HCT116 (cell line): ENCODE measurements at places on chromosomes 1 and 21.
A peak's percentile ranks its signal among the peaks of the same experiment; 100 is the strongest.

DNA sequence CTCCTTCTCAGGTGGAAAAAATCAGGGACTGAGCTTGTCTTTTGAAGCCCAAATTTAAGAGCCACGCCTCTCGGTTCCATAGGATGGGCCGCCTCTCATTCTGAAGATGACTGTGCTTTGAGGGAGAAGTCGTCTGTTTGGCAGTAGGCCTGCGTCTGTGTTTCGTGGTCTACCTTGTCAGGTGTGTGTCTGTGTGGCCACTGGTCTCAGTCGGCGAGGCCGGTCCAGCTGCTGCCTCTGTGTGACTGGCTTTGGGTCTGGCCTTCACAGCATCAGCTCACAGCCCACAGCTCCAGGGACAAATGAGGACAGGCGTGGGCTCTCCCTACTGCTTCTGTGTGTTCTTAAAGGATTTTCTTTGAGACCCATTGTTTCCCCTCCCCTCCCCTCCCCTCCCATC is 50.3 kb downstream of the B3GALT5 start:
- no peak for DNase-seq

- DNase-seq, result no peak
Measured at GRCh38 chr1:116764466-116764898, 10.3 kb downstream of the CD2 start.

GRCh38 chr1:114671011-114671938 is 1.4 kb upstream of the DENND2C start:
- DNase-seq, result no peak

DNA sequence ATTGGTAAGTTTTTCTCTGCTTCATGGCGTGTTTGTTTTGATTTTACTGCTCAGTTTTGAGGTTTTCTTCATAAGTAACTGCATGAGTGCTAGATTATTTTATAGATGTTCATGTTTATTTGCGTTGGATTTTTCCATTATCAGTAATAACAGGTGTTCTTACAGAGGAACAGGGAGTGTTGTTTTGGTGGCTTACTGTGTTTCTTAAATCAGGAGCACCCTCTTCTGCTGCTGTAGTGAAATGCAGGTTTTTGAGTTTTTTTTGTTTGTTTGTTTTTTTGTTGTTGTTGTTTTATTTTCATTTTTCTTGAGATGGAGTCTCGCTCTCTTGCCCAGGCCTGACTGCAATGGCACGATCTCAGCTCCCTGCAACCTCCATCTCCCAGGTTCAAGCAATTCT is 32.6 kb downstream of the CTBS start:
- DNase-seq, result peak; percentile 18

GRCh38 chr1:97499667-97500066 is 421.2 kb downstream of the DPYD start:
- no peak for DNase-seq

- DNase-seq, result no peak
Measured at GRCh38 chr1:184930232-184930631, 44.1 kb downstream of the NIBAN1 start.

- DNase-seq, result no peak
Measured at GRCh38 chr1:153798468-153798780, 23.2 kb downstream of the SLC27A3 start.

DNA sequence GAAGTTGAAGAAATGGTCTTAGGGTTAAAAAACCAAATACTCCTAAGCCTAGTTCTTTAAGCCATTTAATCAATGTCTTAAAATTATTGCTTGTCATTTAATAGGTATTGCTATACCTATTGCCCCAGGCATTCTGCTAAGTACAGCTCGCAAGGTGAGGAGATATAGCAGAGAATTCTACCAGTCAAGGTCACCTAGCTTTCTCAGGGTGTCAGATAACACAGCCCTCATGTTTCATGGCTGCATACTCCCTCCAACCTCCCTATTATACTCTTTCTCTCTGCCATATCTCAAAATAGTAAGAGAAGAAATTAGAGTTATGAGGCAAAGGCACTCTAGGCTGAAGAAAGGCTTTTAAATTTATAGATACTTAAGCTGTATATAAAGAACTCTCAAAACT is 68.4 kb upstream of the GPR88 start:
- no peak for DNase-seq

- peak; percentile 48 for DNase-seq
Measured at GRCh38 chr1:183580281-183580682, 10.0 kb downstream of the NCF2 start.

DNA sequence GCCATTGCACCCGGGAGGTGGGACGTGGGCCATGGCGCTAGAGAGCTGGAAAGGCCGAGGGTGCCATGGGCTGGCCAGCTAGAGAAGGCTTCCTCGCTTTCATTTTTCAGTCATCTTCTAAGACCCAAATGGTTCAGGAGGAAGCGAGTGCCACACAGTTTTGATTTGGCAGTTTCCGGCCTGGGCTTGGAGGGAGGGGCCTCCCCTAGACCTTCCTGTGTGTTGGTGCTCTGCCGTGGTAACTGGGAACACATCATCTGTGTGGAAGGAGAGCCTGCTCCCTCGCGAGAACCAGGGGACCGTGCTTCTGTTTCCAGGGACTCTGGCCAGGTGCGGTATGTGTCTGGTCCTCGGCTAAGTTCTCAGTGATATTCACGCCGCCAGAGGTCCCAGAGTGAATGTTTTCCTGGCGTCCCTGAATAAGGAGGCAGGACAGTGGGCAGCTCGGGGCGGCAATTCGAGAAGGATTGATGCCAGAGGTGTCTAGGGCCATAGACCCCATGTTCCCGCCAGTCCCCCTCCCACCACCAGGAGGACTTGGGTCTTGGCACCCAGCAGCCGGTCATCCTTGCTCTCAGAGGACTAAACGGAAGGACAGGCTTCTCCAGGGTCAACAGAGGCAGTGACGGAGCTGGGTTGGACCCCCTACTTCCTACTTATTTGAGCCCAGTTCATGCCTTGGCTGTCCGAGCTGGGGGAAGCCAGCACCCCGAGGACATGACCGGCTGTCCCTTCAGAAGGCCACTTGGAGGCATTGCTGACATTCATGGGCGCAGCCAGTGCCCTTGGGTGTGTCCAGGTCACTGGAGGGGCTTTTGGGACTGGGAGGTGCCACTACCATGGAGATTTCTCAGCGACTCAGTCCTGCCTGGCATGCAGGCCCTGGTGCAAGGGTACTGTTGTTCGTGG is 2.7 kb upstream of the NPHP4 start:
- no peak for DNase-seq

- no peak for DNase-seq
Measured at GRCh38 chr1:6762060-6762459, 23.2 kb upstream of the CAMTA1 start.

- DNase-seq, result peak; percentile 91
Measured at GRCh38 chr1:172885971-172886370, 164.8 kb downstream of the TNFSF18 start.

DNA sequence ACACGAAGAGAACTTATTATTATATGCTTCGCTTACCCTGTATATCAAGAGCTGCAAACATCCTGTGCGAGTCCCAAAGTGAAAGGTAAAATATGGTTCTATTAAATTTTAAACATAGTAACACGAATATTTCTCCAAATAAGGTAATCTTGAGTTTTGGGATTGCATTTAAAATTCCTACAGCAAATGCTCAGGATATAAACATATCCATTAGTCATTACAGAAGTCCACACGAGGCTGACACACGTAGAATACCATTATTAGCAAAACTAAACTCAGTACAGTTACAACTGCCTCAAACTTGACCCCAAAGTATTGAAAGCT is 282 bp upstream of the LYPLAL1 start:
- no peak for DNase-seq
